SJSA1 (cell line): ENCODE measurements at places on chromosomes 1 and 21. TPM values are rescaled to one million over a fixed set of nuclear protein-coding genes. Genes with fewer than 3 reads are reported as not detected.
A peak's percentile ranks its signal among the peaks of the same experiment; 100 is the strongest.

DNA sequence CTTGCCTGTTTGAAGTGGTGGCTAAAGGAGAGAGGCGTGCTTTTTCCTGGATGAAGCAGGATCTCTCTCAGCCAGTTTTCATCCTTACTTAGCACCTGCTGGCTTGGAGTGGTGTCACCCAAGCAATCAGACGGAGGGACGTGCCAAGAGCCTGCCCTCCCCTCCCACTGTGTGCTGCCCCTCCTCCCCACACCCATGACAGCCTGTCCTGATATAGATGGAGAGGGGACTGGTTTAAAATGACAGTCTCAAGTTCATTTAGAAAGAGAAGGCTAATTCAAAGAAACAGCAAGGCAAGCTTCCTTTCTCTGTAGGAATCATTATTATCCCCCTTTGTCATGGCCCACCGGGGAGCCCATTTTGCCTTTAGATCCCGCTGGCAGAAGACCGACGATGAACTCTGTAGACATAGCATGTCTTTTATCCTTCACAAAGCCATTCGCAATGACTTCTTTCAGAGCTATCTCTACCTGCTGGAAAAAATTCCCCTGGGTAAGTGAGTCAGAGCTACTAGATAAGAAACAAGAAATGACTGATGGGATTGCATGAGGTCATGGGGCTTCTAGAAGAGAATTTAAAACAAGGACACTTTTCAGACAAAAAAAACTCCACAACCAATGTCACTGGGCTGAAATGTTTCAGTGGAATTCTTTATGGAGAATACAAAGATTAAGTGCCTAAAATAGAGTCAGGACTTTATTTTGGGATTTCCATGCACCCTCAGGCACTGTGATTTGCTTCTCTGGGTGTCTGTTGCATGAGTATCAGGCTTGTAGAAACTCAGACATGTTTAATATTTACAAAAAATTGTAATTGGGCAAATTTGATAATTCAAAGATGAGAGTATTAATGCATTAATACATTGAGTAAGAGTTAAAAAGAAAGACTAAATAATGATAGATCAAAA, at the start of gene NTMT2:
Gene NTMT2 (plus strand): TSS at position 190 of the 907 bp plus-strand sequence. CDS start 149 bp downstream, at position 339.
- no peak for DNase-seq

DNA sequence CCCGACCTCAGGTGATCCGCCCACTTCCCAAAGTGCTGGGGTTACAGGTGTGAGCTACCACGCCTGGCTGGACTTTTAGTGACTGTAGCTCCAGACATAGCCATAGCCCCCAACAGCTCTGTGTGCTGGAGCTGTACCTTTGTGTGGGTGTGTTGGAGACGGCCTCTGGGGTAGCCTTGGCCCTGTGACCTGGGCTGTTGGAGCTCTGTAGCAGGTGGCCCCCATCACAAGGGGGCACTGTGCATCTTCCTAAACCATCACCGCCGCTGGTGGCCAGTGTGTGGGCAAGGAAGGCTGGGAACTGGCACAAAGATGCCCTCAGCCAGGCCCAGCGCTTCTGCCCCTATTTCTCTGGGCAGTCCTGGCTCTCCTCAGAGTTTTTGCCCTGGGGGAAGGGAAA, 38.4 kb upstream of the FOXO6 start:
- peak; percentile 24 for DNase-seq

The GJC2 gene
- total RNA-seq = 2.0 and 2.3 TPM in 2 replicates

The TMEM50B gene
- 39.7 and 39.9 TPM in 2 replicates for total RNA-seq

The ROR1 gene
- 14.8 and 19.7 TPM in 2 replicates for total RNA-seq

The OR2M3 gene
- total RNA-seq = not detected in 2 replicates
